ENCODE measurements at places on chromosomes 4 and X. TPM values are rescaled to one million over a fixed set of nuclear protein-coding genes. Genes with fewer than 3 reads are reported as not detected.

The USP17L30 gene
- polyA plus RNA-seq: not detected

The CFAP97 gene
- polyA plus RNA-seq: 6.3 TPM

The GYG2 gene
- polyA plus RNA-seq: 0.16 TPM

The CT45A2 gene
- polyA plus RNA-seq: not detected

The MSX1 gene
- 0.36 TPM for polyA plus RNA-seq

The TLR2 gene
- 1.6 TPM for polyA plus RNA-seq

The EVC2 gene
- 1.6 TPM for polyA plus RNA-seq

The GAGE12J gene
- not detected for polyA plus RNA-seq

The NXF2B gene
- polyA plus RNA-seq: not detected

The CTAG1B gene
- polyA plus RNA-seq: not detected

The GRK4 gene
- polyA plus RNA-seq: 1.7 TPM

The FAM241A gene
- 2.0 TPM for polyA plus RNA-seq

The CYSLTR1 gene
- 0.84 TPM for polyA plus RNA-seq

The VAMP7 gene
- polyA plus RNA-seq: 11.8 TPM

The DOK7 gene
- 0.29 TPM for polyA plus RNA-seq

The GABRG1 gene
- 0.01 TPM for polyA plus RNA-seq

The GAGE12F gene
- not detected for polyA plus RNA-seq

The OCIAD1 gene
- 102 TPM for polyA plus RNA-seq

The SH3D19 gene
- polyA plus RNA-seq: 19.1 TPM

The TAF7L gene
- 0.07 TPM for polyA plus RNA-seq

The CEP135 gene
- 1.5 TPM for polyA plus RNA-seq

The SPATA4 gene
- polyA plus RNA-seq: 0.06 TPM

The PLRG1 gene
- polyA plus RNA-seq: 56.0 TPM

The AWAT2 gene
- polyA plus RNA-seq: not detected

The ESX1 gene
- not detected for polyA plus RNA-seq

The KLKB1 gene
- polyA plus RNA-seq: 0.12 TPM

The LRIT3 gene
- 0.11 TPM for polyA plus RNA-seq

The TMEM31 gene
- 0.05 TPM for polyA plus RNA-seq

The PJA1 gene
- 4.0 TPM for polyA plus RNA-seq

The AR gene
- polyA plus RNA-seq: 0.39 TPM

The DGAT2L6 gene
- not detected for polyA plus RNA-seq

The BLOC1S4 gene
- polyA plus RNA-seq: 9.9 TPM

The NUDT10 gene
- 0.29 TPM for polyA plus RNA-seq

The WNK3 gene
- polyA plus RNA-seq: 0.18 TPM
